NCI-H524 treated with DMSO at 0.1 percent for 48 hours (cell line): ENCODE measurements at places on chromosomes 11 and 22.
A peak's percentile ranks its signal among the peaks of the same experiment; 100 is the strongest.

- DNase-seq: no peak
Measured at GRCh38 chr11:35618497-35619115, 346 bp downstream of the FJX1 start.

DNA sequence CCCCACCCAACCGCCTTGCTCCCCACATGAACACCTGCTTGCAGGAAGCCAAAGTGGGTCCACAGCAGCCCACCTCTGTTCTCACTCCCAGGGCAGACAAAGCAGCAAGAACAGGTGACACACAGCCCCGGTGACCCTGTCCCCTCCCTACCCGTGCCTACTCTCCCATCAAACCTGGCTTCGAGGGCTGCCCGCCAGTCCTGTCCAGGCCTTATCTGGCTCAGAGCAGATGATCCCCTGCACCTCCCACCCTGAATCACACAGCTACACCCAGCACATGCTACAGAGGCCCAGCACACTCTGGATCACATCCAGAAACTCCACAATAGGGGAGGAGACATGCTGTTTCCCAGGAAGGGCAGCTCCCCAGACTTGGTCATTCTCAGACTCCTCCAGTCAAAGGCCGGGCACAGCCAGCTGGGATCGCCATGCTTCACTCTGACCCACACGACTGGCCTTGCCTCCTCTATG lies 6.2 kb upstream of the RGL4 start:
- no peak for DNase-seq

GRCh38 chr11:130876931-130877915 lies 39.1 kb downstream of the SNX19 start:
- no peak for DNase-seq

GRCh38 chr11:70854901-70855556 lies 397.3 kb downstream of the SHANK2 start:
- no peak for DNase-seq

DNA sequence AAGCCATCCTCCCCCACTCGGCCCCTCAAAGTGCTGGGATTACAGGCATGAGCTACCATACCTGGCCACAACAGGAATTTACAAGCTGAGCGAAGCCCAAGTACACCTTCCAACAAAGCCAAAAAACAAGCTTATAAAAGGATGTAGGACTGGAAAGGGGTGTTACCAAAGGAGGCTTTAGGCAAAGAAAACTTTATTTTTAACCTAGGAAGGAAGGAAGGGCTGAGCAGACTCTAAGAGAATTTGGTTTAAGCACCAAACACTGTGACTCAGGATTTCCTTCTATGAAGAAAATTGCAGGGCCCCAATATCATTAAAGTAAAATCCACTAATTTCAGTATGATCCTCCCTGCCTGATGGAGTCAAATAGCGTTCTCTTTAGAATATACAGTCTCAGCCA lies 12.1 kb downstream of the DENND5A start:
- no peak for DNase-seq

GRCh38 chr11:29844701-29845379 lies 172.0 kb downstream of the KCNA4 start:
- no peak for DNase-seq

DNA sequence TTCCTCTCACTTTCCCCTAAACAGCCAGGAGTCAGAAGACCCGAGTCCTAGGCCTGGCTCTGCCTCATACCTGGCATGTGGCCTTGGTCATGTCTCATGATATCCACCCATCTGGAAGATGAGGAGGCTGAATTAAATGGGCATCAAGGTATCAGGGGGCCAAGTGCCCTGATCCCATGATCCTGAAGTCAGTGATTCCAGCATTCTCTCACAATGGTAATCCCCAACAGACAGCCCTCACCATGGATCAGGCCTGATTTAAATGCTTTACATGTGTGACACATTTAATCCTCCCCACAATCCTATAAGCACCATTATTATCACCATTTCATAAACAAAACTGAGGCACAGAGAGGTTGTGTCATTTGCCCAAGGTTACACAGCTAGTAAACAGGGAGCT lies 70.0 kb downstream of the PDE2A start:
- DNase-seq: no peak

DNA sequence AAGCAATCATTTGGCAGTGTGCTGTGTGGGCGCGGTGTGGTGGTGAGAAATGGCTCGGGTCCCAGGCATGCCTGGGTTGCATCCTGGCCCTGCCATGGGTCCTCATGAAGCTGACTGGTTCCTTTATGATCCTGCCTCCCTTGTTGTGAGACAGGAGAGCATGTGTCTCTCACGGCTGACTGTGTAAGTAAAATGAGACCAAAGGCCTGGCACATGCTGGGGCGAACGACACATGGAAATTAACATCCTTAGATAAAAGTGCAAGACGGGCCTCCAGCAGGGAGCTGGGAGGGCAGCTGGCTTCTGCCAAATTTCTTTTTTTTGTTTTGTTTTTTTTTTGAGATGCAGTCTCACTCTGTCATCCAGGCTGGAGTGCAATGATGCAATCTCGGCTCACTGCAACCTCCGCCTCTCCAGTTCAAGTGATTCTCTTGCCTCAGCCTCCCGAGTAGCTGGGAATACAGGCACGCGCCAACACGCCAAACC lies 9.4 kb upstream of the FBLN1 start:
- no peak for DNase-seq

DNA sequence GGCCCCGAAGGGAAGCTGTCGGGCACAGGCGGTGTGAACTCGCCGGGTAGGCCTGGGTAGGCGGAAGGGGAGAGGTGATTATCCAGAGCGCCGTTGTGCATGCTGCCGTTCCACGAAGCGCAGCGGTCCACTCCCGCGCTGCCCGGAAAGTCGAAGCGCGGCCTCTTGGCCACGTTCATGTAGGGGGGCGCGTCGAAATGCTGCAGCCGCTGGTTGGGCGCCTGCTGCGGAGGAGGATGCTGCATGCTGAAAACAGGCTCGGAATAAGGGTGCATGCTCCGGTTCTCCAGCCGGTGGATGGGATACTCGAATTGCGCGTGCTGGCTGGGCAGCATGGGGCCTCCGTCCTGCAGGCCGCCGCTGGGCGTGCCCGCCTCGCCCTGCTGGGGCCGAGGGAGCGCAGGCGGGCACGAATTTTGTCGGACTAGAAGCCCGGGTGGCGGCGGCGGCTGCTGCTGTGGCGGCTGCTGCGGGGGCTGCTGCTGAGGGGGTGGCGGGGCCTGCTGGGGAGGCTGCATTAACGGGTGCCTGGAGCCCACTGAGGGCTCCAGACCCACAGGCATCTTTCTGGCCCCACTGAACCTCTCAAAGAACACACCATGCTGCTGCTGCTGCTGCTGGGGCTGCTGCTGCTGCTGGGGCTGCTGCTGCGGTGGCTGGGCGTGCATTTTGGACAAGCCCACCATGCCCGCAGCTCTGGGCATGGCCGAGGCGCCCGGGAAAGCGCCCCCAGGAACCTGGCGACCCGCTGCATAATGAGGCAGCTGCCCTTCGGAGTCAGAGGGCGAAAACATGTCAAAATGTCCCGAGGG lies 2.3 kb downstream of the MN1 start:
- no peak for DNase-seq

GRCh38 chr11:125365196-125365931 lies 130.7 kb downstream of the FEZ1 start:
- peak; percentile 49 for DNase-seq

GRCh38 chr11:8296872-8297271 lies 33.2 kb upstream of the LMO1 start:
- no peak for DNase-seq

DNA sequence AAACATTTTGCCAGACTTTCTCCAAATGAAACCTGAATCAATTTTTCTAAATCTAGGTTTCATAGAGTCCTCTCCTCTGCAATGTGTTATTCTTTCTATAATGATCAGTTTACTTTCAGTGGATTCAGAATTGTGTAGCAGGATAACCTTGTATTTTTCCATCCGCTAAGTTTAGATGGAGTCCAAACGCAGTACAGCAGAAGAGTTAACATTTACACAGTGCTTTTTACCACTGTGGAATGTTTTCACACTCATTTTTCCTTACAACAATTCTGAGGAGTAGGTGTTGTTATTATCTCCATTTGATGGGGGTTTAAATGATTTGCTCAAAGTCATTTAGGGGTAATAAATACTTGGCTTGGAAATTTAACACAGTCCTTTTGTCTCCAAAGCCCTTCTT lies 9.6 kb downstream of the RAG1 start:
- DNase-seq: no peak

- no peak for DNase-seq
Measured at GRCh38 chr11:7901319-7901854, 29.7 kb downstream of the OR10A6 start.

- DNase-seq: no peak
Measured at GRCh38 chr22:50529897-50530579, at the start of gene TYMP. TYMP (minus strand) TSS chr22:50530012; CDS start chr22:50529709, 303 bp downstream.

DNA sequence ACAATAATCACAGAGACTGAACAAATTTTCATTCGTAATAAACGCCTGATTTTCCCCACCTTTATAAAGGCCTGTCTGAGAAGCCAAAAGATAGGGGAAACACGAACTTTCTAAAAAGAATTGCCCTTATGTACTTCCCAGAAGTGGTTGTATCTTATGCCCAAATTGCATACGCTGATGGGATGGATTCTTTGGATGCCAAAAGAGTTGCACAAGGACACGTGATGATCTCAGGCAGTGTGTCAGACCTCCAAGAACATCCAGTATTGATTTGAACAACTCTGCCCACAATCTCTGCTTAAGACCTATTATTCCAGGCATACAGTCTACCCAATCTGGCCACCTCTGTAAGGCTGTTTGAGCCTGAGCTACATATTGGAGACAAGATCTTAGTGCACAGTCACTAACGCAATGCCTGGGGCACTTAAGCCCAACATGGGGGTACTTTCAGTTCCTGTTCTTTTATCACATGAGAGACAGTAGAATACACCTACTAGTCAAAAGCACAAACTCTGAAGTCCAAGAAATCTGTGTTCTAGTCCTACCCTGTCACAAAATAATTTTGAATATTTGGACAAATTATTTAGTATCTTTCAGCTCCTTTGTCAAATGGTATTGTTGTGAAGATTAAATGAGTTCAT lies 38.9 kb downstream of the OR10A6 start:
- DNase-seq: no peak
